EL (cell line): ENCODE measurements at places on chromosomes 11 and 22.

DNA sequence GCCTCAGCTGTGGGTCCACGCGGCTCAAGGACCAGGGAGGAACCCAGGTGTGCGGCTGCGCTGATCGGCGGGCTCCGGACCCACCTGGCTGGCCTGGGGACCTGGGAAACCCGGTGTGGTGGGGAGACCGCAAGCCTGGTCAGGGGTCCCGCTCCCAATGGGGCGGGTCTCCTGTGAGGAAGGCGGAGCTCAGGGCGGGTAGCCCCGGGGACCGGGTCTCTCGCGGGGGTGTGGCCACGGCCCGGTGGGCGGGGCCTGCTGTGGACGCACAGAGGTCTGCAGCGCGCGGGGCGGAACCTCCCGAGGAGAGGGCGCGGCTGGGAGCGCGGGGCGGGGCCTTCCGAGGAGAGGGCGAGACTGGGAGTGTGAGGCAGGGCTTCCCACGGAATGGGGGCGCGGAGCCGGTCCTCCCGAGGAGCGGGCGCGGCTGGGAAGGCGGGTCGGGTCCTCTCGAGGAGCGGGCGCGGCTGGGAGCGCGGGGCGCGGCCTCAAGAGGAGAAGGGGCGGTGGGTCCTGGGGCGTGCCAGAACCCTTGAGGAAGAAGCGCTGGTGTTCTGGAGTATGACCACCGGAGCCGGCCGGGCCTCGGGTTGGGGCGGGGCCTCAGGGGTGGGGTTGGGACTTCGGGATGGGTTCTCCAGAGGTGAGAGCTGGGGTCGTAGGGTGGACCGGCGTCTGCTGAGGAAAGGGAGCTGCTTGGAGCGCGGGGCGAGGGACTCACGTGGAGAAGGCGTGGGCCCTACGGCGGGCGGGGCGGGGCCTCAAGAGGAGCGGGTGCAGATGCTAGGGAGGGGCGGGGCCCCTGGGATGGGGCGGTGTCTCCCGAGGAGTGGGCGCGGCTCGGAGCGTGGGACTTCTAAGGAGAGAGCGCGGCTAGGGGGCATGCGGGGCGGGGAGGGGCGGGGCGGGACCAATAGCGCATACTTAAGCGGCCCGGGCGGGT, 20.8 kb downstream of the DGCR6L start:
- peak; percentile 78 for DNase-seq

DNA sequence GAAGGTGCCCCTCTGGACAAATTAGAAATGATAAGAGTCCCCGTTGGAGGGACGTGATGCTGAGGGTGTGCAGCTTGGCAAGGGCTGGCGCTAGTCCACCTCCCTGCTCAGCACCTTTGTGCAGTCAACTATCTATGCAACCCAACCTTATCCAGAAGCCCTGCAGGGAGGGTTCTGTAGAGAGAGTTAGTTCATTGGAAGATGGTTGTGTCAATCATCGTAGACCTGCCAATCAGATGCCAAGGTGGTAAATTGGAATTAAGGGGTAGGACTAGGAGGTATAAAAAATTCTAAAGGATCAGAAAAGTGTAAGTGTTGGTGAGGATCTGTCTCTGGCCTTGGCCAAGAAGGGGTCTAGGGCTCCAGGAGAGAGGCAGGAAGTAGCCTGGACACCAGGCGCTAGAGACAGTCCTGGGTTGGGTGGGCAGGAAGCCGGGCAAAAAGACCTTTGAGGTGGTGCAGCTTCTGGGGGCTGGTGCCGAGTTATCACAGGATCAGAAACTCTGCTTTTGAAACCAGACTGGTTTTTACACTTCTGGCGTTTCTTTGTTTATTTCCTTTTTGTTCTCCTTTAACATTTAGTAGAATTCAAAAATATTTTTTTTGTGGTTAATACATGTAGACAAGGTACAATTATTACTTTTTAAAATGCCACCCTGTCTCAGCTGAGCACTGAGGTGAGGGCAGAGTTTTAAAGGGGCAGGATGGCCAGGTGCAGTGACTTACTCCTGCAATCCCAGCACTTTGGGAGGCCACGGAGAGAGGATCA, 1.6 kb downstream of the C1QTNF6 start:
- DNase-seq = peak; percentile 73

GRCh38 chr11:31926816-31927528, 115.8 kb upstream of the PAX6 start:
- DNase-seq = no peak

- DNase-seq = no peak
Observed at GRCh38 chr11:69174841-69175240, 19.1 kb downstream of the SMIM38 start.

DNA sequence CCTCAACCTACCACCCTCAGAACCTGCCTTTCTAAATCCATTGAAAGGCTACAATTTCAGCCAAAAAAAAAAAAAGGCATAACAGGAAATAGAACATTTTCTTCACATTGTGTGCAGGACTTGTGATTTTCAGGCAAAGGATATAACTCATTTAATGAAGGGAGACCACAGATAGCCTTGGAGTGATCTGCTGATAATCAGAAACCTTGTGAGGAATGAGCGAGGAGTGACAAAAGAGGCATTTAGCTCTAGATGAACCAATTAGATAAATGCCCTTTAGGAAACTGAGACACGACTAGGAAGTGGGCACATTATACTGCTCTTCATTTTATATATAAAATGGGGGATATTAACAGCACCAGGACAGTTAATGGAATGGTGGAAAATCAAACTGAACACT, 216.5 kb upstream of the GRIA4 start:
- no peak for DNase-seq

- no peak for DNase-seq
Observed at GRCh38 chr11:102489186-102490145, 36.9 kb upstream of the TMEM123 start.

DNA sequence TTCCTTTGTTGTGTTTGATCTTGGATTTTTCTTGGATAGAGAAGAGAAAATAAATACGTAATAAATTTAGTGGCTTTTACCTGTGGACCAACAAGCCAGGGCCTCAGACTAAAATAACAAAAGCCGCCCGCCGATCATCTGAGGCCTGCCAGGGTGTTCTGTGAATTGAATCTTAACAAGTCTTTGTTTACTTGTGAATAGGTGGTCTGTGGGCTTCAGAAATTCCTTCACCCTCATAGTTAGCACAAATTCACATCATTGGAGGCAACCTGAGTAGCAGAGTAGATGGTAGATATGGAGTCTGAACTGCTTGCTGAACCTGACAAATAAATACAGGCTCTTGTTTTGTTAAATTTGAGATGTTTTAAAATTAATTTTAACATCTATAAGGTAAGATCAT, 176.3 kb upstream of the MTNR1B start:
- DNase-seq = no peak
